ENCODE measurements at places on chromosomes 11 and 22. TPM values are rescaled to one million over a fixed set of nuclear protein-coding genes. Genes with fewer than 3 reads are reported as not detected.

Gene SMIM35
- polyA plus RNA-seq = 0.14 TPM

Gene ASCL2
- 0.27 TPM for polyA plus RNA-seq

Gene B3GAT1
- polyA plus RNA-seq = 0.47 TPM

Gene BAIAP2L2
- 1.4 TPM for polyA plus RNA-seq

Gene LAMTOR1
- polyA plus RNA-seq = 94.4 TPM

Gene RIMBP3C
- 0.49 TPM for polyA plus RNA-seq

Gene CAPN1
- polyA plus RNA-seq = 85.0 TPM

Gene DENND6B
- polyA plus RNA-seq = 4.1 TPM

Gene ST14
- polyA plus RNA-seq = 8.5 TPM

Gene RNF141
- polyA plus RNA-seq = 16.9 TPM

Gene SCGB1D2
- polyA plus RNA-seq = not detected

Gene RAB38
- polyA plus RNA-seq = 0.86 TPM

Gene LRRC4C
- 1.8 TPM for polyA plus RNA-seq

Gene SART1
- polyA plus RNA-seq = 39.0 TPM

Gene GSTT2
- polyA plus RNA-seq = 1.7 TPM

Gene MB
- 340 TPM for polyA plus RNA-seq

Gene SCN4B
- polyA plus RNA-seq = 3.7 TPM

Gene MOV10L1
- polyA plus RNA-seq = 0.08 TPM

Gene RBX1
- polyA plus RNA-seq = 68.9 TPM

Gene APOBEC3A
- polyA plus RNA-seq = 0.45 TPM

Gene FRMD8
- polyA plus RNA-seq = 9.8 TPM

Gene DDIAS
- polyA plus RNA-seq = 3.3 TPM

Gene KRTAP5-9
- polyA plus RNA-seq = 0.19 TPM

Gene PGR
- polyA plus RNA-seq = not detected

Gene TRIM66
- 2.4 TPM for polyA plus RNA-seq

Gene ROBO3
- polyA plus RNA-seq = 33.6 TPM

Gene ARFIP2
- polyA plus RNA-seq = 35.1 TPM

Gene CCDC34
- 15.9 TPM for polyA plus RNA-seq

Gene WNT7B
- not detected for polyA plus RNA-seq
